ENCODE measurements at places on chromosomes 3 and 15. TPM values are rescaled to one million over a fixed set of nuclear protein-coding genes. Genes with fewer than 3 reads are reported as not detected.
A peak's percentile ranks its signal among the peaks of the same experiment; 100 is the strongest.

Gene GOLGA8J
- total RNA-seq = not detected

Gene ANKRD34C
- total RNA-seq = 0.25 TPM

GRCh38 chr3:134796281-134797056 is 1.4 kb downstream of the EPHB1 start:
- H3K4me1 ChIP-seq = peaks cover 24% of the 10 kb centered on the region
- H3K4me3 ChIP-seq = peak overlapping the region; percentile 45
- peak; percentile 82 for DNase-seq
- H3K27ac ChIP-seq = no peak overlapping the region

GRCh38 chr15:49926740-49927139 is 192.3 kb downstream of the ATP8B4 start:
- H3K4me3 ChIP-seq = no peak overlapping the region
- H3K4me1 ChIP-seq = peaks cover 6% of the 10 kb centered on the region
- no peaks in the 10 kb centered on the region for H3K36me3 ChIP-seq
- no peaks in the 10 kb centered on the region for H3K27me3 ChIP-seq
- H3K27ac ChIP-seq = no peak overlapping the region

GRCh38 chr3:144128108-144128892 is 156.7 kb downstream of the DIPK2A start:
- no peak overlapping the region for H3K27ac ChIP-seq
- H3K4me3 ChIP-seq = no peak overlapping the region
- no peaks in the 10 kb centered on the region for H3K27me3 ChIP-seq
- no peaks in the 10 kb centered on the region for H3K4me1 ChIP-seq

DNA sequence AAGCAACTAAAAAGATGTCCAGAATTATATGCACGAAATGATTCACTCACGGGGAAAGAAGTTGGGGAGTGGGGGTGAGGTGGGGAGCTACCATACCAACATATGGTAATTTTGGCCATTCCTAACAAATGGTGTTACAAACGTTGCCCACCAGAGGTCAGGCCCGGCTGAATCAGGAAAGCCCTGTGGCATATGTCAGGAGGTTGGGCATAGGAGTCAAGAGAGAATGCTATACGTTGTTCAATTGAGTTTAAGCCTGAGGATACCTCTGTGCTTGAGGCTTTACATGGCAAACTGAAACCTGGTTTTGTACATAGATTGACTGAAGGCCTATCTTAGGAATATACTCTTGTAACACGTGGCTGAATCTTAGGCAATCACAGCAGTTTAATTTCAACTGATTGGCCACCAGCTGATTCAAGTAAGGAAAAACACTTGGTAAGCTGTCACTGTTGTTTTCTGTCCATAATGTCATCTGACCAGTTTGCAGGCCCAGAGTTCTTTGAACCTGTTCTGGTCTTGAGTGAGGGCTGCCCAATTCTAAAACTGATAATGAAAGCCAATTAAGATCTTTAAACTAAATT is 23.4 kb upstream of the SLC2A2 start:
- no peaks in the 10 kb centered on the region for H3K36me3 ChIP-seq
- no peaks in the 10 kb centered on the region for H3K27me3 ChIP-seq
- H3K4me1 ChIP-seq = no peaks in the 10 kb centered on the region
- H3K4me3 ChIP-seq = no peak overlapping the region
- DNase-seq = no peak

GRCh38 chr15:73165844-73166243 is 113.6 kb downstream of the NEO1 start:
- H3K36me3 ChIP-seq = no peaks in the 10 kb centered on the region
- H3K4me1 ChIP-seq = no peaks in the 10 kb centered on the region
- no peak for DNase-seq
- H3K27ac ChIP-seq = no peak overlapping the region
- H3K4me3 ChIP-seq = no peak overlapping the region

DNA sequence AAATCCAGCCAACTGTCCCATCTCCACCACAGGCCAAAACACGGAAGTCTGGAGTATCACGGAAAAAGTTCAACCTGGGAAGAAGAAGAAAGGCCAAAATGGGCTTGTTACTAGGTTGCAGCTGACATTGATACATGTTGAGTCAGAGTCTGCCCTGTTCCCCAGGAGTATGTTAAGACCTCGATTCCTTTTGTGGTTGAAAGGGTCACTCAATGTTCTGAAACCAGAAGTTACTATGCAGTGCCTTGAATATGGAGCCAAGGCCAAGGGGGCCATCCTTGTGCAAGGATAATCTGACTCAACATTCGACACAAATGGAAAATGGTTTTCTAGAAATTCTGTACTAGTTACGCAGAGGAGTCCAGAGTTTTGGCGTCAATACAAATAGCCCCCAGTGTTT is 104.2 kb downstream of the DGKG start:
- DNase-seq = no peak
- no peaks in the 10 kb centered on the region for H3K27me3 ChIP-seq
- H3K27ac ChIP-seq = no peak overlapping the region

DNA sequence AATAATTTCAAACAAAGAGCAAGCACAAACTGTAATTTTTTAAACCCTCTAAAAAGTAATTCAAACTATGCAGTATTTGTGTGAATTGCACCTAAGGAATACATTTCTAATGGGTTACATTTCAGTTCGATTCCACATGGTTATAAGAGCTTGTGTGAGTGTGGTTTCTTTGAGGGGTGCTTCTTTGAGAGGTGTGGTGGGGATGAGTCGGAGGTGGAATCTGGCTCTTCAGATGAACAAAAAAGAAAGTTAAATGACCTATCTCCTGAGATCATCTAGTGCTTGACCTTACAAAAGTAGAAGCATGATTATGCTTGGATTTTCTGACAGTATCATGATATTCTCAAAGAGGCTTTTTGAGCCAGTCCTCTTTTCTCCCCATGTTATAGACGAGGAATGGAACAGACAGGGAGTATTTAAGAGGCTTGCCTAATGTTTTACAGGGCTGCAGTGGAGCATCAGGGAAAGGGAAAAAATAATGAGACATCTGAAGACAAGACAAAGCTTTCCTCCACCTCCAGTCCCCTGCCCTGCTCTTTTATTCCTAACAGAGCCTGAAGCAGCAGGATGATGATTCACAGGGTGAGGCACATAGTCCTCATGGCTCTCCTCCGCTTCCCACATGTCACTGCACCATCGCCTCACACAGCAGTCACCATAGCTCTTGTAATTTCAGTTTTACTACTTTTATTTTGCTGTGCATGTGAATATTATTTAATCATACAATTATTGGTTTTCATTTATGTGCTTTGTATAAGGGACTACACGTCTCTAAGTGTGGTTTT is 82.0 kb downstream of the LYSMD4 start:
- no peaks in the 10 kb centered on the region for H3K4me1 ChIP-seq
- H3K36me3 ChIP-seq = no peaks in the 10 kb centered on the region
- no peak for DNase-seq
- no peaks in the 10 kb centered on the region for H3K27me3 ChIP-seq
- no peak overlapping the region for H3K4me3 ChIP-seq
